ENCODE measurements at places on chromosomes 5 and 9. TPM values are rescaled to one million over a fixed set of nuclear protein-coding genes. Genes with fewer than 3 reads are reported as not detected.

- no peak for DNase-seq
Observed at GRCh38 chr9:8718121-8718725, 918.6 kb upstream of the DMAC1 start.

- DNase-seq = no peak
Observed at GRCh38 chr5:17105744-17106418, 111.5 kb upstream of the BASP1 start.

Gene SUSD1
- 8.1 TPM for total RNA-seq

Gene PPP3R2
- total RNA-seq = not detected

DNA sequence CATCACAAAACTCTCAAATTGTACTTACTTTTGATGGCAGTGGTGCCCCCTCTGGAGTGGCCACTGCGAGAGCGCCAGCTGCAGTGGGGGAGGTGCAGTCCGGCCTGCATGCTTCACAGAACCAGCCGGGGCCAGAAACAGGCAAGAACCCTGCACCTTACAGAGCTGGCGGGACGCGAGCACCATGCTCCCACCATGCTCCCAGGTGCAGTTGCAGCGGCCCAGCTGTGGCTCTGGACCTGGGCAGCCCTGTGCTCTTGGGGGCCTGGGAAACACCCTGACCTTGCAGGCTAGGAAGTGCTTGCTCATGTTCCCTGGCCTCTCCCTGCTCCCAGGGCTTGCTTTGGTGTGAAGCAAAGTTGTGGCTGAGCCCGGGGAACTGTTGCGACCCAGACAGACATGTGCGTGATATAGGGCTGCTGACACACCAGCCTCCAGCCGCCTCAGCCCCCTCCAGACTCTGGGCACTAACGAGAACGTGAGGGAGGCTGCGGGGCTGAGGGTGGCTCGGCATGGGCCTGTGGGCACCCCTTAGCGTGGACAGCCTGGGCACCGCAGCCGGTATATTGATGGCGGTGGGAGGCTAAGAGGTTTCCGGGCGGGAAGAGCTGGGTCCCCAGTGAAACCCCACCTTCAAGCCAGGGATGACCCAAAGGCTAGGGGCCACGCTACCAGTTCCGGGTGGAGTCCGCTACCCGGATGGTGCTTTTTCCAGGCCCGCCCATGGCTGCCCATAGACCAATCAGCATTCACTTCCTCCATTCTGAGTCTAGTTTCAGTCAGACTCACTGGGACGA, 1809.9 kb upstream of the ACO1 start:
- DNase-seq = peak; percentile 52

DNA sequence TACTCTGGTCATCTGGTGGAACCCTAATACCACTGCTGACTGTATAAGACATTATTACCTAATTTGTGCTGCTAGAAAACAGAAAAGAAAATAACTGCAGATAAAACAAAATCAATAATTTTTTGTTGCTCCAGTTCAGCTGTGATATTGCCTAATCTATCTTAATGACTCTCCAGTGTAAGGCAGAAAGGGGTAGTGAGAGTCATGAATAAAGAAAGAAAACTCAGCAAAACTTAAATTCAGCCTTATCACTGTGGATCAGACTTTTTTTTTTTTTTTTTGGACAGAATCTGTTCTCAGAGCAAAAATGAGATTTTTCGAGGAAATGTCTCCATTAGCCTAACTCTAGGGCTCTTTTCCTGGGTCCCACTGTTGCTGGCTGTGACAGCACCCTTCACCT, 1.1 kb upstream of the DOCK2 start:
- no peak for DNase-seq

Gene TCERG1
- 16.4 TPM for total RNA-seq

Gene FYB1
- 4.7 TPM for total RNA-seq
